ENCODE measurements at places on chromosomes 12 and 14. TPM values are rescaled to one million over a fixed set of nuclear protein-coding genes. Genes with fewer than 3 reads are reported as not detected.

DNA sequence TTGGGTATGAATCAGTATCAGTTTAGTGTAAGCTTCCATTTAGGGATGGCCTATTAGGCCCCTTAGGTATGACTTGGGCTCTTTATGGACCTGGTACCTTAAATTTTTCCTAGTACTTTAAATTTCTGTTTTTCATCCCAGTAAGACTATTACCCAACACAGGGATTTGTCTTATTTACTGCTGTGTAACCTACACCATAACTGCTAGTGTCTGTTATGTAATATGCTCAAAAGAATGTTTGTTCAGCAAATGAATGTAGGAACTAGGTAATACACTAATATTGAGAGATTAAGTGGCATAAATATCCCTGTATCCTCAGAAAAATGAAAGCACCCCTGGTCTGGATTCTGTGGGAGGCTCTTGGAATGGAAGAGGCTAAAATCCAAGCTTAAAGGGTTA is 63.7 kb upstream of the YARS2 start:
- DNase-seq, result no peak

DNA sequence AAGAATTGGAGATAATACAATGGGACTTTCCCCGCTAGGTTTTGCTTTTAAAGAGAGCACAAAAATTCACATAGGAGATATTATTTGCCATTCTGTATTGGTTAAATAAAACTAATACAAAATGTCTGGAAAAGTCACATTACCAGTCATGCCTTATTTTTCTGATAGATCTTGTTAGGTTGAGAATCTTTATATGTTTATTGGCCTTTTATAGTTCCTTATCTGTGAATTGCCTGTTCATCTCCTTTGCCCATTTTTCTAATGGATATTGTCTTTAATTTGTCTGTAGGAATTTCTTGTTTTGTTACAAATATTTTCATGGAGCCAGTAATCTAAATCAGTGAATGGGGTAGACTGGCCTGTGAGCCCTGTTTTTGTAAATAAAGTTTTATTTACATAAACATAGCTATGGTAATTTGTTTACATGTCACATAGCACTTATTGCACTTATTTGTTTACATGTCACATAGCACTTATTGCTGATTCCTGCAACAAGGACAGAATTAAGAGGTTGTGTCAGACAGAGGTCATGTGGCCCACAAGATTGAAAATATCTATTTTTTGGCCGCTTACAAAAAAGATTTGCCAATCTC is 65.0 kb downstream of the ATF7IP start:
- no peak for DNase-seq

DNA sequence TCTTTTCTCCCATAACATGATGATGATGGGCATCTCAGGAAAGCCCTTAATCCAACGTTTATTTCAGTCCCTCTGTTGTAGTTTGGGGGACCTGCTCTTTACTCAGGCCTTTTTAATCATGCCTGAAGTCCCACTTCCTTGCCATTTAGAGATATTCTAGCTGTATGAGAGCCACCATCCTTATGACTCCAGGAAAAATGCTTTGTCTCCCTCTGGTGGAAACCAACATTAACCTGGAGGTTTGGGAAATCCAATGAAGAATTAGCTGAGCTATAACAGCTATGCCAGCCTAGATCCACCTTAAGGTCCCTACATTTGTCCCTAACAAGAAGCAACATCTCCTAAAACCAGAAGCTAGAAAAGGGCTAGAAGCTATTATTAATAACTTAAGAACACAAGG is 1399.1 kb downstream of the LRFN5 start:
- DNase-seq, result no peak

DNA sequence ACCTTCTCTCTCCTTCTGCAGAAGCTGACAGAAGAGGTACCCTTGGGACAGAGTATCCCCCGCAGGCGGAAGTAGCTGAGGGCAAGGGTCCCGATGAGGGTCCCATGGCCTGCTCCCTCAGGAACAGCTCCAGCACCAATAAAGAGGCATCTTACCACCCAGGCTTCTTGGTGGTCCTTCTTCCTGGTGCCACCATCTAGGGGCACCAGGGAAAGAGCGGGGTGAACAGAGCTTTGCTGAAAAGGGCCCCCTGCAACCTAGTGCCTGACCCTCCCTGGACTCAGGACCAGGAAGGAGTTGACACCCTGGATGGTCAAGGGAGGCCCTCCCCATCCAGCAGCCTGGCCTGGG is 591 bp upstream of the IRF9 start:
- DNase-seq, result no peak

The IAPP gene
- total RNA-seq, result not detected

The ZFYVE1 gene
- 24.9 TPM for total RNA-seq

The PTHLH gene
- 103 TPM for total RNA-seq

The ADAM21 gene
- 0.40 TPM for total RNA-seq

The BDKRB2 gene
- 14.5 TPM for total RNA-seq

The IFNG-AS1 gene
- not detected for total RNA-seq

The CIROP gene
- not detected for total RNA-seq

The CLEC6A gene
- total RNA-seq, result not detected

All from mucosa of gallbladder (tissue), 1 donor.